GM23248 (cell line): ENCODE measurements at places on chromosomes 5 and 9. TPM values are rescaled to one million over a fixed set of nuclear protein-coding genes. Genes with fewer than 3 reads are reported as not detected.
A peak's percentile ranks its signal among the peaks of the same experiment; 100 is the strongest.

GRCh38 chr5:3214838-3215374 lies 380.7 kb upstream of the IRX1 start:
- DNase-seq: no peak

DNA sequence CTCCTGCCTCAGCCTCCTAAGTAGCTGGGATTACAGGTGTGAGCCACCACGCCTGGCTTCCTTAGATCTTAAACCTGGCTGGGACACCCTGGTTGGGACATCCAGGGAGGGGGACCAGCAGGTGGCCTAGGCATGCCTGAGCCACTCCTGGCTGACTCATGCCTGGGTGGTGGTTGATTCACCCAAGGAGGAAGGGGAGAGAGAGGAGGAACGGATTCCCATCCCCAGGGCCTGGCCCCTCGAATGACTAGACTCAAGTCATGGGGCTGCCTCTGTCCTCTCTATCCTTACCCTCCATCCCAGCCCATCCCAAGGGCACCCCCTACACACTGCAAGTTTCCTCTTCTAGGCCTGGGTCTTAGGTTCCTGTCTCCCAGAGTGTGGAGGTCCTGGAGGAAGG lies 12.7 kb downstream of the EEIG1 start:
- peak; percentile 76 for DNase-seq

- DNase-seq: no peak
These were observed 79.6 kb downstream of the TLE4 start for GRCh38 chr9:79651251-79651795.

DNA sequence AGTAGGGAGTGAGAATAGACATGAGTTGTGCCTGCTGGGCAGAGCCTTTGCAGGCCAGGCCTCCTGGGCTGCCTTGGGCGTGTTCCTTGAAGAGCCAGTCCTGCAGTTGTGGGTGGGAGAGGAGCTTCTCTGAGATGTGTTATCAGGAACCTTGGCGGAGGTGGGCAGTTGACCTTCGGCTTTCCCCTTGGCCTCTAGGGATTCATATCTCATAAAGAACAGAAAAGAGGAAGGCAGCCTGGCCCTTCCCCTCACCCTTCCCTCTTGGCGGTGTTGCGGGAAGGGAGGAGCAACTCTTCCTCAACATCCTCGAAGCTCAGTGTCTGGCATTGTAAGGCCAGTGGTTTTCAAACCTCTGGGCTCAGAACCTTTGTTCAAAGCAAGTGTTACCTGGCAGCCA lies 59.2 kb downstream of the DAPK1 start:
- no peak for DNase-seq

GRCh38 chr5:110665184-110665726 lies 61.2 kb downstream of the TMEM232 start:
- DNase-seq: no peak

GRCh38 chr5:80296121-80296520 lies 23.7 kb upstream of the SPZ1 start:
- DNase-seq: no peak

DNA sequence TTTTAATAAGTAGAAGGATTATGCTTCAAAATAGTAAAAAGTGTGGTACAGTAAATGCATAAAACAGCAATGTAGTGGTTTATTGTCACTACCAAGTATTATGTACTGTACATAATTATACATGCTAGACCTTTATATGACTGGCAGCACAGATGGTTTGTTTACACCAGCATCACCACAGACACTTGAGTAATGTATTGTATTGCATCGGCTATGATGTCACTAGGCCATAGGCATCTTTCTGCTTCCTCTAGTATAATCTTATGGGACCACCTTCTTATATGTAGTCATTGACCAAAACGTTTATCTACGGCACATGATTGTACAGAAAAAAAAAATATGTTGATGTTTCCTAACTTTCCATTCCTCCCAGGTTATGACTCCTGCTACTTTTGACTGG lies 31.9 kb upstream of the SSBP2 start:
- peak; percentile 27 for DNase-seq

GRCh38 chr9:31185831-31186230 lies 1198.6 kb upstream of the ACO1 start:
- DNase-seq: peak; percentile 23

- peak; percentile 16 for DNase-seq
These were observed 35.3 kb upstream of the HSPA9 start for GRCh38 chr5:138610415-138610917.

DNA sequence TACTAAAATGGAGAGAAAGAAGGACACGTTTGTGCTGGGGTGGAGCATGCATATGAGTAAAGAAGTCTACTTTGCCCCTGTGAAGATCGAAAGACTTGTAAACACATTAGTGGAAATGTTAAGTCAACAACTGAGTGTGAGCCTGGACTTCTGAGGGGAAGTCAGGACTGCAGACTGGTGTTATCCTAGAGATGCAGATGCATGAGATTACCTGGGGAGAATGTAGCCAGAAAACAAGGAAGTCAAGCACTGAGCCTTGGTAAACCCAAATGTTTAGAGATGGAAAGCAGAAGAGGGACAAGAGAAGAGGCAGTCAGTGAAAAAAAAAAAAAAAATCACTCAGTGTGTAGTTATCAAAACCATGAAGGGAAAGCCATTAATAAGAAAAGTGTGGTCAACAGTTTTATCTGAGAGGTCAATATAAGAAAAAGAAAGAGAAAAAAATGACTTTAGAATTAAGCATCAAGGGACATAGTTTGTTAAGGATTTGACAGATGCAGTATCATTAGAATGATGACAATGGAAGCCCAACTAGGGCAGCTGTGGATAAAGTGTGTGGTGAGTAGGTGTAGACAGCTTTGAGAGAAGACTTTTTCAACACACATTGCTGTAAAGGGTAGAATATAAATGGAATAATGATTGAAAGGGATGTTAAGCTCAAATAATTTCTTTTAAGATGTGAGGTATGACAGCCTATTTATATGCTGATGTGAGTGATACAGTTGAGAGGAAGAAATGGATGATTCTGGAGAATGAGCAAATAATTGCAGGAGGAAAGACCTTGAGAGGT lies 22.2 kb downstream of the JAKMIP2 start:
- DNase-seq: no peak

DNA sequence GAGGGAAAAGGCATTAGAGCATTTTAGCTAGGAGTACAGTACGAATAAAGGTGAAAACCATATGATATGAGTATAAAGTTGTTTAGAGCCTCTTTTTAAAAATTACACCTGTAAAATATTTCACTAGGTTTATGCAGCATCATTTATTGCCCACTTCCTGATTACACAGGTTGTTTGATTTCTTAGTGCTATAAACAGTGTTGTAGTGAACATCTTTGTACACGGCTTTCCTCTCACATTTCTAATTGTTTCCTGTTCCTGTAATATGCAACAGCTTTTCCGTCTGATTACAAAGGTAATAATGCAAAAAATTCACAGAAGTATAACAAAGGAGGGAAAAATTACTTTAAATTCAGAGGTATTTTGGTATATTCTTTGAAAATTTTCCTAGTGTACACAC lies 13.0 kb downstream of the STOM start:
- no peak for DNase-seq

Gene IFNA2
- polyA plus RNA-seq: not detected in 2 replicates

Gene CCIN
- polyA plus RNA-seq: 1.4 and 2.5 TPM in 2 replicates

Gene FSD1L
- 2.0 and 2.7 TPM in 2 replicates for polyA plus RNA-seq

Gene SPINK6
- not detected in 2 replicates for polyA plus RNA-seq

Gene BTNL8
- not detected in 2 replicates for polyA plus RNA-seq

Gene ENHO
- 0.35 TPM in 1 of 2 replicates, not detected in the other for polyA plus RNA-seq

Gene ZNF782
- 0.85 TPM in 2 replicates for polyA plus RNA-seq

Gene CTSV
- 0.16 TPM in 1 of 2 replicates, not detected in the other for polyA plus RNA-seq
